ENCODE measurements at places on chromosomes 3 and 15.

DNA sequence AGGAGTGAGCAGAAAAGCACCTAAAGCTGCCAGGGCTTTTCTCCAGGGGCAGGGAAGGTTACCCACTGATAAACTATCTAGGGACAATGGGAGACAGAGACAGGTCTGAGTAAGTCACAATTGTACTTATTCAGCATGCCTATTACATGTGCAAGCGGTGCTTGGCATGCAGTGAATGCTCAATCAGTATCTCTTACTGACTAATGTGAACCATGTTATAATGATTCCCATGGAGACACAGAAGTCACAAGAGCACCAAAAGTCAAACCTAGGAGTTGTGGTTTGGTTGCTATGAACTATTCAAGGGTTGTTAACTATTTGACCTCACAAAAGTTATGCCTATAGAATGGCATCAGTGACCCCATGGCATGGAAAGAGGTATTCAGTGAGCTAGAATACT lies 50.0 kb upstream of the RASGRP1 start:
- DNase-seq, result no peak

DNA sequence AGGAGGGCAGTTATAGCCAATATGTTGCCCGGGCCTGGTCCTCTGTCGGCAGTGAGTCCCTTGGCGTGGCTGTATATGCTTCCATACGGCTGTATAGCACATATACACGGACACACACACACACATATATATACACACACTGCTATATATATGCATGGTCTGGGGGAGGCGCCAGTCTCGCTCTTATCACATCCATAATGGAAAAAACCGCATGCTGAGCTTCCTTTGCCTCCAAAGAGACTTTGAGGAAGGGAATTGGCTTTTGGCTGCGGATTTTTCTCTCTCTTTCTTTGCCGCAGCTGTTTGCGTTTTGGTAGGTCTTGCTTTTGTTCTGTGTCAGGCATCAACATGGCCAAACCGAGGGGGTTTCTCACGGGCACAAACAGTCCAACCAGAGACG lies 11.3 kb upstream of the TMEM115 start:
- no peak for DNase-seq

DNA sequence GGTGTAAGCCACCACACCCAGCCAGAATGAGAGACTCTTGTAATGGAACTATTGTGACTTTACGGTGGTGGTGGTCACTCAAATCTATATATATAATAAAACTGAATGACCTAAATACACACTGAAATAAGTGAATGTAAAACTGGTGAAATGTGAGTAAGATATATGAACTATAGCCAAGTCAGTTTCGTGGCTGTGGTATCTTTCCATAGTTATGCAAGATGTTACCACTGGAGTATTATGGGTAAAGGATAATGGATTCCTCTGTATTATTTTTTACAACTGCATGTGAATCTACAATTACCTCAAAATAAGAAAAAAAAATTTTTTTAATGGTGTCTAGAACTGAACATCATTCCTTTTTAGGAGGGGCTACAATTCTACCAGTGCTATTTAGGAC lies 21.9 kb downstream of the PIK3CB start:
- DNase-seq, result no peak

- DNase-seq, result no peak
These were observed 17.0 kb downstream of the SLC35G2 start for GRCh38 chr3:136835813-136836510.

GRCh38 chr15:100923902-100924301 lies 4.7 kb downstream of the LRRK1 start:
- no peak for DNase-seq

DNA sequence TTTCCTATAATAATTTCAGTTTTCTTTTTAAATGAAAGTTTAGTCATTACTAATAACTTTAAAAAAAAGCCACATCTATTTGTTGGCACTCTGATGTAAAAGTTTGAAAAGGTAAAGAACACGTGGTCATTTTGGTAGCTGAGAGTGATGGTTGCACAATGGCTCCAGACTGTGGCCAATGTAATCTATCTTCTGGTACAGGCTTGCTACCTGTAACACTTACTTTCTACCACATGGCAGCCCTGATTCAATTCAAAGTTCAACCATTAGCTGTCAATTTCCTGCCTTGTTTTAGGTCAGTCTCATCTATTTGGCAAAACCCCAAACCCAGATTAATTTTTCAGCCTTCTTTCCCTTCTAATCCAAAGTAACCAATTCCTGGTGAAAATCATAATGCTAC lies 126.1 kb downstream of the TUSC7 start:
- DNase-seq, result no peak

- no peak for DNase-seq
These were observed 94.1 kb downstream of the SEC22A start for GRCh38 chr3:123295901-123296250.

DNA sequence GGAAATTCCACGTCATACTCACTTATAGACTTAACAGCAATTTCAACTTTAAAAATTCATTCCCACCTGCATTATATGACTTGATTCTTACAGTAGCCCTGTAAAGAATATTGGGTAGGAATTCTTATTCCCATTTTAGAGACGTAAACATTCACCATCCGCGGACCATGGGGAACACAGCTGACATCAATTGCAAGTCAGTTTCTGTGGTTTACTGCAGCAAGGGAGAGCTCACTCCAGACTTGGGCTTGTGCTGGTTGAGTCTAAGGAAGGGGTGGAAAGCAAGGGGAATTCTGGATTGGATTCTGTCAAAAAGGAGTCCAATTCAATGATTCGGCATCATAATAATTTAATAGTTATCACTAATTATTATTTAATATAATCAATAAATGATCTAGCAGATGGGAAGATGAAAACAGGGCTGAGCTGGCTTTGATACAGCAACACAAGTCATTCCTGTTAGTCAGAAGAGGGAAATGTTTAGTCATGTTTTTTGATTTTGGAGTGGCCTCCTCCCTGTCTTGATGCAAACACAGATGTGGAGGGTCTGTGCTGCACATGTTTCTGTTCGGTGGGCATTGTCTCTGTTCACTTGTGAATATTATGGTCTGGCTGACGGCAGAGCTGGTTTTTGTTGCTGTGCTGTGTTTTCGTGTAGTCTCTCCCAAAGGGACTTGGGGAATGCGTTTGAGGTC lies 9.7 kb downstream of the LIPC start:
- DNase-seq, result no peak

DNA sequence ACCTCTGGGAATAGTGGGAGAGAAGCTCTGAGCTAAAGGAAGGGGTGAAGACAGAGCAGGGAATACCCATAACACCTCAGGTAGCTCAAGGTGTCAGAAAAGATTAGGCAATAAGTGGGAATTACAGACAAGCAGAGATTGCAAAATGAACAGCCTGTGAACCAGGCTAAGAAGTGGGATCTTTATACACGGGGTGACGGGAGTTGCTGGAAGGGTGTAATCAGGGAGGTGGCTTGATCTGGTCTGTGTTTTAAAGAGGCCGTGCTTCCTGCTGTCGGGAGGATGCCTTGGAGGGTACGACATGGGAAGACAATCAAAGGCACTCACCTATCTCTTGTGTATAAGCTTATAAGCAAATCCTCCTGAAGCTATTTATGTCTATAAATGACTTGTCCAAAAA lies 216.3 kb downstream of the CLSTN2 start:
- DNase-seq, result no peak

DNA sequence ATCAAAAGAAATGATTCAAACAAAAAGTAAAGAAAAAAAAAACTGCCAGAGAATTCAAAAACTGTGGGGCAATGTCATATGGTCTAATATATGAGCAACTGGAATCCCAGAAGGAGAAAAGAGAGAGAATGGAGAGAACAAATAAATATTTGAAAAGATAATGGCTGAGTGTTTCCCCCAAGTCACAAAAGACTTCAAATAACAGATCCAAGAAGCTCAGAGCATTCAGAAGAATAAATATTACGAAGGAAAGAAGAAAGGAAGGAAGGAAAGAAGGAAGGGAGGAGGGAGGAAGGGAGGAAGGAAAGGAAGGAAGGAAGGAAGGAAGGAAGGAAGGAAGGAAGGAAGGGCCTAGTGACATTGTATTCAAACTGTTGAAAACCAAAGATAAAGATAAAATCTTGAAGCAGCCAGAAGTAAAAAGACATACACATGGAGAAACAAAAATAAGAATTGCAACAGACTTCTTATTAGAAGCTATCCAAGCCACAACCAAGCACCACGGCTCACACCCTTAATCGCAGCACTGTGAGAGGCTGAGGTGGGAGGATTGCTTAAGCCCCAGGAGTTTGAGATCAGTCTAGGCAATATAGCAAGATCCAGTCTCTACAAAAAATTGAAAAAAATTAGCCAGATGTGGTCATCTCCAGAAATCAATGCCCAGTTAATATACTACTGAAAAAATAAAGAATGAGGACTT lies 118.9 kb upstream of the IGSF10 start:
- DNase-seq, result no peak

GRCh38 chr15:45714590-45715488 lies 80.0 kb downstream of the SQOR start:
- DNase-seq, result peak; percentile 11

All from stimulated activated CD4-positive, alpha-beta T cell treated with anti-CD3 and anti-CD28 coated beads, Interleukin-4, amount 100 ng/mL, for 4 hours (primary cell).